Activated T-helper 1 cell treated with Interleukin-2 at 50 U/mL for 16 hours (primary cell): ENCODE measurements at places on chromosomes 13 and 19.

- DNase-seq = no peak
Measured at GRCh38 chr19:16301999-16302694, 22.5 kb upstream of the KLF2 start.

DNA sequence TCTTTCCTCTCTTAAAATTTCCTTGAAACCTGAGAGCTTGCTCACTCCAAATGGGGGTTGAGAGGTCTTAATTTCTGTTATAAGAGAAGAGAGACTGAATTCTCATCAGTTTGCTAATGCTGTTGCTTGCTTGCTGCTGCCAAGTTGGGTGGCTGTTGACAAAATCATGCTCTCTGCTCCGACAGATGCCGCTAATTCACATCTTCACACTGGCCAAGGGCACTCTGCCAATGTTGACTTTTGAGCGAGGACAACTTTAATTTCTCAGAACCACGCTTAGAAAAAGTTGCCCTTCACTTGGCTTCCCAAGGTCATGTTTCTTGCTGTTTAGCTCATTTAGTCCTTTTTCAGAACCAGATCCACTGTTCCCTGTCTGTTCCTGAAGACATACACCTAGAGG, 402.9 kb downstream of the HS6ST3 start:
- no peak for DNase-seq

DNA sequence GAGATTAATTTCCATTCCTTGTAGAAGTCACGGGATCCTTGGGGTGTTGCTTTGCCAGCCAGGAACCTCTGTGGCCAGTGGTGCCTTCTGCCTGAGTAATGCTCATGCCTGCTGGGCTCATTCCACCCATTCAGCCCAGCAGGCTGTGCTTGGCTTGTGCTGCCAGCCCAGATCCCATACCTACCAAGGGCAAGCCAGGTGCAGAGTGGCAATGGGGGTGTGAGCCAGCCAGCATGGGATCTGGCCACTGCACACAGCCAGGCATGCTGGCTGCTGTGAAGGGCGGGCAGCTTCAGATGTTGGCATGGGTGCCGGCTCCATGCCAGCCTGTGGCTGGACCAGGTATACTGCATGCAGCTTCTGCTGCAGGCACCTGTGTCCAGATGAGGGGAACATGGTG, 42.5 kb downstream of the WDFY2 start:
- DNase-seq = no peak

- DNase-seq = no peak
Measured at GRCh38 chr13:60836821-60837220, 439.8 kb downstream of the TDRD3 start.

- no peak for DNase-seq
Measured at GRCh38 chr19:57374179-57374578, 10.8 kb downstream of the TRAPPC2B start.

- no peak for DNase-seq
Measured at GRCh38 chr19:3283886-3284657, 59.6 kb downstream of the CELF5 start.

DNA sequence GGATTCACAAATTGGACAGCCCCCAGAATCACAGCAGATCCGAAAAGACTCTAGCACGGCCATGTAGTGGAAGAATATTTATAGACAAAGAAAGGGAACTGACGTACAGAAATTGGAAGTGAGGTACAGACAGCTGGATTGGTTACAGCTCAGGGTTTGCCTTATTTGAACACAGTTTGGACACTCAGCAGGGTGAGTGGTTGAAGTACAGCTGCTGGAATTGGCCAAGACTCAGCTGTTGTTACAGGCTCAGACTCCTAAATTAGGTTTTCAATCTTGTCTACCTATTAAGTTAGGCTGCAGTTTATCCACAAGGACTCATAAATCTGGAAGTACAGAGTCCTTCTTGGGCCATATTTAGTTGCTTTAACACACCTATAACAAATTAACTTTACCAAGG, 5.8 kb upstream of the CFAP97D2 start:
- DNase-seq = no peak
